ENCODE measurements at places on chromosomes 1 and 21.

GRCh38 chr21:42411197-42411869 lies 7.6 kb downstream of the UBASH3A start:
- DNase-seq, result no peak

DNA sequence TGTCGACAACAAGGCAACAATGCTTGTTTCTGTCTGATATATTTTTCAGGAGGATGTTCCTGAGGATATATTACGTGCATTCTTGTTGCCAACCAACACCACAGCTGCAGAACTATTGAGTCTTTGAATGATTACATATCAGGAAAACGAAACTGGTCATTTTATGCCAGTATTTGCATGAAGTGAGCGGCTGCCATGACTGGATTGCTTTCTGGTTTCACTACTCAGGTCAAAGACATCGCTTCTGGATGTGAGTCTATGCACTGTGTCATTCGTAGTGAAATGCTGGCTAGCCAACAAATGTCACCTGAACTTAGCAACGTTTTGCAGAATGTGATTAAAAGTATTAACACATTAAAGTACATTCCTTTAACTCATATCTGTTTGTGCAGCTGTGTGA lies 35.8 kb upstream of the OLFM3 start:
- DNase-seq, result no peak

DNA sequence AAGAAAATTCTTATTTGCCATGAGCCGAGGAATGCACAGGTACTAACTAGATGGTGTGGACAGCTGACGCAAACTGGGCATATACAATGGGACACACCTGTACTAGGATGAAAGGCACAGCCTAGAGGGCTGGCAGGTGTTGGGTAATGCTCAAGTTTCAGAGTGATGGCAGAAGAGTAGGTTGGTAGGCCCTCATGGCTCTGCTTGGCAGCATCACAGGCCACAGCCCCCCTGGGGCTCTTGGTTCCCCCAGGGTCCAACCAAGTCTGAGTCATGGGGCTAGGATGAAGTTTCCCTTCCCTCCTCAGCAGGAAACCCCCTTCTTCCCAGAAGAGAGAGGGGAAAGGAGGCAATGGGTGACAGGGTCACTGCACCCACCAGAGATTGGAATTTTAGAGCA lies 35.2 kb downstream of the SPEN start:
- no peak for DNase-seq

DNA sequence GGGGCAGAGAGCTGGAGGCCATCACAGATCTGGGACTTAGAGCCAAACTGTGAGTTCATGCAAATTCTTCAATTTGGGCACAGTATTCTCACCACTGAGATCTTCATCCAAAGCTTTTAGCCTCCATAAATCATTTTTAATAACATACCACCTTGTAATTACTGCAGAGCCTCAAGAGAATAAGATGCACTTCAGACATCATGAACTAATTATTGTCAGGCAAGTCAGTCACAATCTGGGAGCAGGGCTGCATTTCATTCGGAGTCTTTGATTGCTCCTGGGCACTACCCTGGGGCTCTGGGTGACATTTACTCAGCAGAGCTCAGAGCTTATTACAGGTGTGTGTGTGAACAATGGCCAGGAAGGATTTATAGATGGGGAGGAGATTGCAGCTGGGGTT lies 623.7 kb downstream of the PTPRU start:
- no peak for DNase-seq

DNA sequence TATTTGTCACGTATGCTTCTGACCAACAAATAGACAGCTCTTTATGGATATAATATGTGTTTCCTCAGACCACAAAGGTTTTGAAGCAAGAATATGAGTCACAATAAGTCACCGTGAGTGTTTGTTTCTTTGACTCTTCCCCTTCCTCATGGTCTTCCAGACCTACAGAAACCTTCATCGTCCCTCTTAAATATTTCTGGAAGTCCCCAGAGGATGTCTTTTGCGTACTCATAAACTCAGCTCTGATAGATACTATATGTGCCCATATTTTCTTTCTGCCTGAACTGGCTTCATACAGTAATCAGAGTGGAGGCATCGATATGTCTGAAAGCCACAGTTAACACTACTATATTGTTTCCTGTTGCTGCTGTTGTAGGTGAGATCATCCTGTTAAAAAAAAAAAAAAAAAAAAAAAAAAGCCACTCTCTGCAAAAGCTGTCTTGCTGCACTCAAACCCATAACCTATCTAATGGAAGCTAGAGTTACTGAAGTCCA lies 38.4 kb downstream of the ADAMTS1 start:
- no peak for DNase-seq

- no peak for DNase-seq
Measured at GRCh38 chr1:67213164-67213563, 46.9 kb downstream of the IL23R start.

DNA sequence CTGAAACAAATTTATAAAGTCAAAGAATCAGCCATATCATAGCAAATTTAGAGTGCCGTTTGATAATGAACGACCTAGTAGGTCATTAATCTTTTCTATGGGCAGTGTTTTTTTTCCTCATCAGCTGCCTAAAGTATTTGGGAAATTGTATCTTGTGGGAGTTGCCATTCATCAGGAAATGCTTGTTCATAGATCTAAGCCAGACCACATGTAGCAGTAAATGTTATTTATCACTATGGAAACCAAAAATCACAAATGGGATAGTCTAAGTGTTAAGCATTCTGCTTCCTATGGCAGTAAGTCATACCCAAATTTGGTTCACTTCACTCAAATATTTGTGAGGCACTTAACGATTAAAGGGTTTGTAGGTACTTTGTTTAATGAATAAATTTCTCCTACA lies 52.9 kb downstream of the LRRC8D start:
- DNase-seq, result no peak

GRCh38 chr21:41559658-41560631 lies 52.0 kb upstream of the TMPRSS2 start:
- peak; percentile 38 for DNase-seq

GRCh38 chr1:239543873-239544272 lies 157.5 kb downstream of the CHRM3 start:
- DNase-seq, result no peak

GRCh38 chr1:19138958-19139581 lies 71.0 kb downstream of the UBR4 start:
- DNase-seq, result no peak

DNA sequence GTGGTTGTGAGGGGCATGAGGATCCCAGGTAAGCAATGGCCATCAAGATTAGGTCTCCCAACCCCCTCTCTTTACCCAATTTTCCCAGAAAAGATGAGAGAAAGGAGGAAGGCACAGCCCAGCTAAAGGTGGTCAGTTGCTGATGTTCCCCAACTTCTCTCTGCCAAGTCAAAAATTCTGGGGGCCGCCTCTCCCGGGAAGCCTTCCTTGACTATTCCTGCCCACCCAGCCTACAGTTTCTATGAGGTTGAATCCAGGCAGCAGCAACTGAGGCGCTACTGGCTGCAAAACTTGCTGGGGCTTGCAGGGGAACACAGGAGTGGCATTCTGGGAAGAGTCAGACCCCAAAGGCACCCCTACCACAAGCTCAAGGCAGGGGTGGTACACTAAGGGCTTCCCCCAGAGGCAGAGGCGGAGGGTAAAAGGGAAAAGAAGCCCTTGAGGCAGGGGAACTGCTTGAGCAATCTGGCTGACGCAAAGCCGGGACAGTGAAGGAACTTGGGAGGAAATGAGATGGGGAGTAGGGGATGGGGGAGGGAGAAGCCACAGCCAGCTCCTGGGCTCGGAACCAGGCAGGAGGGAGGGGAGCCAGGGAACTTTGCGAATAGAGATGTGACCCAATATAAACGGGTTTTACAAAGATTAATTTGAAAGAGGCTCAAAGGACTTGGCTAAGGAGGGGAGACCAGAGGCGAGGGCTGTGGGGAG lies 31.2 kb downstream of the SDC3 start:
- no peak for DNase-seq

GRCh38 chr1:240351690-240352089 lies 260.0 kb downstream of the FMN2 start:
- no peak for DNase-seq

- peak; percentile 84 for DNase-seq
Measured at GRCh38 chr1:159889821-159890252, 10.1 kb downstream of the CFAP45 start.

DNA sequence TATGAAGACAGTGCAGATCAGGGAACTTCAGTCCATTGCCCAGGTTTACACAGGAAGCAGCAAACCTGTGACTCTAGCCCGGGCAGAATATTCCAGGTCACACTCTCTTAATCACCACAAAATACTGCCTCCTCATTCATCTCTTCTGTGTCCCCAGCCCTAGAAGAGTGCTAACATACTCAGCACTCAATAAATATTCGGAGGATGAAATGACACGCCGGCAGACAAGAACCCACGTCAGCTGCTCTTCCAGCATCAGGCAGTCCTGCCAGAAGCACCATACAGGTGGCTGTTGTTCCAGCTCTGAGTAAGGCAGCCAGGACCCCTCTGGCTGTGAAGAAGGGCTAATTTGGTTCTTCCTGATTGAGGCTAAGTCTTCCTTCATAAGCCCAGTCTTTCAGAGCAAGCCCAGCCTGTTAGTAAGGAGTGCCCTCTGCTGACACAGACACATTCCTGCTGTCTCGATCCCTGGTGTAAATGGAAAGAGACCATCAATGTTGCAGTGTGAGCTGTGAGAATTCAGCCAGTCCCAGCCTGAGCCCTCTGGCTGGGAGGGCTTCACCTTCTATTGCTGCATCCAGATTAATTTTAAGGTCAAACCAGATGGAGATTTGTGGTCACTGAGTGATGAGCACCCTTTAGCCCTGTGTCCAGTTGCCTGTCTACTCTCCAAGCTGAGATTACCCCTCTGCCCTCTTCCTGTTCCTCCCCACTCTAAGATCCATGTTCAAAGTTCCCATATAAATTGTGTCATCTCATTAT lies 45.0 kb upstream of the KIRREL1 start:
- DNase-seq, result peak; percentile 29

- DNase-seq, result no peak
Measured at GRCh38 chr1:99122039-99122438, 117.4 kb upstream of the PLPPR5 start.

DNA sequence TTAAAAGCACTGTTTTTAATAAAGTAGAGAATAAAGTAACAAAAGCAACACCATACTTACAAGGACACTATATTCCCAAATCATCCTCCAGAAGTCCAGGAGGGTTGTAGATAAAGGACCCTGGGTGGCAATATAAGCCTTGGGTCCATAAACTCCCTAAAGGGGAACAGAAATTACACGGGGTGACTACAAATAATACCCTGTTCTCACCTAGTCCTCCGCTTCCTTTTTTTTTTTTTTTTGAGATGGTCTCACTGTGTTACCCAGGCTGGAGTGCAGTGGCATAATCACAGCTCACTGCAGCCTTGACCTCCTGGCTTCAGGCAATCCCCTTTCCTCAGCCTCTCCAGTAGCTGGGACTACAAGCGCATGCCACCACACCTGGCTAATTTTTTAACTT lies 13.1 kb downstream of the PTPN22 start:
- DNase-seq, result no peak

DNA sequence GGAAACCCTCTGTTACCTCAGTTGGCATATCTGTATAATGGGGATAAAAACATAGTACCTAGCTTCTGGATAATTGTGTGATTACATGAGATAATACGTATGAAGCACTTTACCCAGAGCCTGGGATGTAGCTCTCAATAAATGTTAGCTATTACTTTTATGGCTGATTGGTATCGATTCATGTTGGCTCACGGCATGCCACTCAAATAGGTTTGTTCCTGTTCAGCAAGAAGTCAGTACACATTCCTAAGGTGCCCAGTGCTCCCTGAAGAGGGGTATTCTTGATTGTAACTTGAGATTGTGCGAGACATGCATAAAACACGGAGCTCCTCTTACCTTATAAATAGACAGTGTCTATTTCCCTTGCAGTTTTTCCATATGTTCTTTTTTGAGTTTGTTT lies 78.5 kb upstream of the GALNT2 start:
- no peak for DNase-seq

DNA sequence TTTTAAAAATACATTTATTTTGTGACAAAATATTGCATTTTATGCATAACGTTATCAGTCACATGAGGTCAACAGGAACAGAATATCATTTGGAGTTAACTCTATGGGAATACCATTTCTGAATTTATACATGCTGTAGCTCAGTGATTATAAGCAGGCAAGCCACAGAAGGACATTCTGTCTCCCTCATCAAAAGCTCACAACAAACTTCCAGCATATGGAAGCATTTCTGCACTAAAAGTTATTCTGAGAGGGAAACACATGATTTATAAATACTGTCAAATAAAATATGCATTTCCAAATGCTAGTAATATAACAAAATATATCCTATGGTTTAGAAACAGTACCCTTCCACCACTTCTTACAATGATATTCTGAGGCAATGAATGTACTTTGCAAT lies 854.1 kb upstream of the B3GALT2 start:
- DNase-seq, result no peak

GRCh38 chr21:28421716-28422524 lies 570.8 kb downstream of the LTN1 start:
- DNase-seq, result no peak

- no peak for DNase-seq
Measured at GRCh38 chr1:203701606-203702005, 63.4 kb upstream of the LAX1 start.

- no peak for DNase-seq
Measured at GRCh38 chr1:30783256-30783915, 25.8 kb upstream of the LAPTM5 start.

- no peak for DNase-seq
Measured at GRCh38 chr1:4328402-4329071, 325.9 kb upstream of the AJAP1 start.

- peak; percentile 12 for DNase-seq
Measured at GRCh38 chr1:172185211-172185610, 235.3 kb upstream of the C1orf105 start.

- no peak for DNase-seq
Measured at GRCh38 chr1:118785246-118785645, 202.9 kb downstream of the TBX15 start.

DNA sequence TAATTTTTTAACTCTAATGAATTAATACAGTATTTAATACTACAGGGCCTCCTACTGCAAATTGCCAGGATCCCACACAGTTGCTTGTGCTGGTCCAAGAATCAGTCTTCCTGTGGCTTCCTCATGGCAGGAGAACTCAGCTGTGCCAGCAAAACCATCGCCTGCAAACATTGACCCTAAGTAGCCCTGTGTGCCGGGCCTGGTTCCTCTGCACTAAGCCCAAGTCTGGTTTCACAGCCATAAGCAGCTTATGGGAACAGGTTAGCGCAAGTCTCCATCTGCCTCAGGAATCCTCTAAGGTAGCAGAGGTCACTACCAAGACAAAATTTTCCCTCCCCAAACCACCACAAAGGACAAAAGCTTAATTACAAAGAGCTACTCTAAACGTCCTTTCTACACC lies 216.6 kb downstream of the PLA2G4A start:
- no peak for DNase-seq
